ENCODE measurements at places on chromosomes 6 and 20.

DNA sequence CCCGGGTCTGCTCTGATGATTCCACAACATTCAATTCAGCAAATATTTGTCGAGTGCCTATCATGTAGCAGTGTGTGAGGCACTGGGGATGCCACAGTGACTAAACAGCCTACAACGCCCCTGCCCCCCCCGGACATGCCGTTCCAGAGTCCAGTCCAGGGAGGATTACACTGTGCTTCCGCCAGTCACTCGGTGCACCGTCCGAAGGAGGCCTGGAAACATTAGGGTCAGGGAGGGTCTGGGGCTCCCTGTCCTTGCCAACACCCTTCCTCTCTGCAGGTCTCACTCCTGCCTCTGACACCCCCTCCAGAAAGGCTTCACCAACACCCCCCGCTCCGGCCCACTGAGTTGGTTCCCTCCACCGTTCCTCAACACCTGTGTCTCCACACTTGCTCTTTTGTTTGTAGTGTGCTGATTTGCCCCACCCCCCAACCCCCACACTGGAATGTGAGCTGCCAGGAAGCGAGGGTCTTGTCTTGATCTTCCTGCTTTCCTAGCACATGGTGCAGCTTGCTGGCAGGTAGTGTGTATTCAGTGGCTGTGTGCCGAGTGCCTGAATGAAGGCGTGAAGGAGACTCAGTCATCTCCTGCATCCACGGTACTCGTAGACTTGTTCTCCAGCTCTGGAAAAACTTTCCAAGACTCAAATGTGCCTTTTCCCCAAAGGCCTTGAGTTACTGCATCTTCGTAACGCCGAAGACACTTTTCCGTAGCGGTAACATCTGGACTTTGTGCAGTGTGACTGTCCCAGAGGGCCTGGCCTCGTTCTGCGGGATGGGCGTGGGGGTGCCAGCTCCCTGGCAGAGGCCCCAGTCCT lies 150.4 kb downstream of the ZDHHC14 start:
- DNase-seq, result no peak

GRCh38 chr6:150813993-150814359 lies 51.5 kb upstream of the MTHFD1L start:
- no peak for DNase-seq

- no peak for DNase-seq
These were observed 291.7 kb downstream of the SLC35F1 start for GRCh38 chr6:118198746-118199145.

- no peak for DNase-seq
These were observed 556.5 kb upstream of the SLC35B3 start for GRCh38 chr6:8991844-8992243.

DNA sequence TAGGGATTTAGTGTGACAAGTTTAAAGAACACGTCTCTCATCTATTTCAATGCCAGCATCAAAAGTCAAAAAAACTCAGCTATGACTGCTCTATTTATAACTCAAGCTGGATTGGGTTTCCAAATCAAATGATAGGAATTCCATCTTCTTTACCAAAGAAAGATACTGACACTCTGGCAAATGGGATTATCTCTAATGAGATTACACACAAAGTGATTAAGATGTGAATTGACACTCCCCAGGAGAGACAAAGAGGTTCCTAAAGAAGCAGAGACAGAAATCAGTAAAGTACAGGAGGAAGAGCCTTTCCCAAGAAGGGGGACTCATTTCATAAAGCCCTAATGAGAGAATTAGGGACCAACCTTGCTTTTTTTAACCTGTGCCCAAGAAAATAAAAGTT lies 92.1 kb downstream of the ID4 start:
- no peak for DNase-seq

- no peak for DNase-seq
These were observed 242.6 kb downstream of the DOK5 start for GRCh38 chr20:54717983-54718382.

DNA sequence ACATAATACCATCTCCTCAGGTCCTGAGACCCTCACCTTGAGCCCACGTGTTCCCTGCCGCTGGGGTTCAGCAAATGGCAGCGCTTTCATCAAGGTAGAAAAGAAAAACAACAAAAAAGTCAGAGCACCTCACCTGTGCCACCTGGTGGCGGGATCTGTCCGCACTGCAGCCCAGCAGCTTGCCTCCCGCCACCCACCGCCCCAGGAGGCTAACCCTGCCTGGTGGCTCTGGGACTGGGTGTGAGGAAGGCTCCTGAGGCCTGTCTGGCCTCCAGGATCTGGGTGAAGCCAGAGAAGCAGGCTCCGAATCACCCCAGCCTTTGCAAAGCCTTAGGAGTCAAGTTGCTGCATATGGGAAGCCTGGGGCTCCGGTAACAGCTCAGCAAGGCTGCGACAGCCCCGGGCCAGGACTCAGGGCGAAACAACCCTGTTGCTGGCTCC lies 270.8 kb downstream of the BMP7 start:
- DNase-seq, result no peak
